ENCODE measurements at places on chromosomes 12 and 14. TPM values are rescaled to one million over a fixed set of nuclear protein-coding genes. Genes with fewer than 3 reads are reported as not detected.

GRCh38 chr12:106081606-106082005 lies 57.1 kb downstream of the NUAK1 start:
- DNase-seq = no peak

The KRT78 gene
- not detected for total RNA-seq

The IFNG-AS1 gene
- total RNA-seq = 1.2 TPM

DNA sequence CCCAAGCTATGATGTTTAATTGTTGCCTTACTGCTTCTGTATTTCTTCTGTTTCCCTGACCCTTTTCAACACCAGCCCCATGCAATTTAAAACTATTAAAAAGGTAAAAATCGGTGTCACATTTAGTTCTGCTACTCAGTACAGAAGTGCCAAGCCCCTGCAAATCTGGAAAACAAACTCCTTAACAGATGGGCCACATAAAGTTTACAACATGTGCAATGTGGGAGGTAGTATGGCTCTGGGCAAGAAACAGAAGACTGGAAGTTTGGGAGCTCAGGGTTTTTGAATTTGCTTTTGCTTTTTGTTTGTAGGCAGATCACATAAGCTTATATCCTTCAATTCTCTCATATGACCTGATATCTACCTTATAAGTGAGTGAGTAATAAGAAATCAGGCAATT lies 404.0 kb upstream of the ATP2B1 start:
- no peak for DNase-seq

GRCh38 chr14:100071545-100071944 lies 6.3 kb downstream of the EVL start:
- no peak for DNase-seq

The FAM222A gene
- 2.6 TPM for total RNA-seq

The ARMH4 gene
- total RNA-seq = 1.8 TPM

DNA sequence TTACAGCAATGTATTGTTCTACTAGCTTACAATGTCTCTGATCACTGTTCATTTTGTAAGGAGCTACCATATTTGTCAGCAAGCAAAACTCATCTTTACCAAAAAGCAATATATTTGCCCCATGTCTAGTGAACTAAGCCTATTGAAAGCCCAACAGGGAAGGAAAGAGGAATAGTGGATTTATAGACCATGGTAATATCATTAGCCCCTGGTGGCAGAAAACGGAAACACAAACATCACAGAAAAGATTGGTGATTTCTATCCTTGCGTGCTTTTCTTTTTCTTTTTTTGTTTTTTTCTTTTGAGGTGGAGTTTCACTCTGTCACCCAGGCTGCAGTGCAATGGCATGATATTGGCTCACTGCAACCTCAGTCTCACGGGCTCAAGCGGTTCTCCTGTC lies 1562.4 kb upstream of the TMEM132C start:
- no peak for DNase-seq

DNA sequence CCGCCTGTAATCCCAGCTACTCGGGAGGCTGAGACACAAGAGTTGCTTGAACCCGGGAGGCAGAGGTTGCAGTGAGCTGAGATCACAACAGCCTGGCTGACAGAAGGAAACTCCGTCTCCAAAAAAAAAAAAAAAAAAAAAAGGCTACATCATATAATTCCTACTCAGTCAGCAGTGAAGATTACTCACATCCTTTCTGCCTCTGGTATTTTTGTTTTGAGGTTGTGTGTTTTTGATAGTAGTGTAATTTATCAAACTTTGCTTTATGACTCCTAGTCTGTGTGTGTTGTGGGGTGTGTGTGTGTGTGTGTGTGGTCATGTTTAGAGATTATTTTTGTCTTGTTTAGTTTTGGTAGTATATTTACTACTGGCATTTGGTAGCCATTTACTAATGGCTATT lies 29.8 kb upstream of the DLGAP5 start:
- DNase-seq = no peak

The CCDC177 gene
- total RNA-seq = not detected

The LIN7A gene
- total RNA-seq = 7.0 TPM

DNA sequence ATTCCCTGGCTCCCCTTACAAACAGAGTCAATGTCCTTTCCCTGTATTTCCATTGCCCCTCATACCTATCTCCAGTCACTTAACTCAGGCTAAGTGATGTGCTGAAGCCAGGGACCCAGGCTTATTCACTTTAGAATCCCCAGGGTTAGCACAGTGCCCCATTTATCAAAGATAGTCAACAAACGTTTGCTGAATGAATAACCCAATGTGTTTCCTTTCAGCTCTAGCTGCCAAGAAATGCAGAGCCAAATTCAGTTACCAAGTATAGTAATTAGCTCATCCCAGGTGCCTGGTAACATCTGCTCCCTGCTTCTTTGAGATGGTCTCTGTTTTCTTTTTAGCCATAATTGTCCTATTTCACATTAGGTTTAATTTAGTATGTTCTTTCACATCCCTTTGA lies 189.5 kb downstream of the PHLDA1 start:
- no peak for DNase-seq

All from lung (tissue), 17 donors.